CD4-positive, alpha-beta T cell treated with Interleukin-6 for 4 hours (primary cell): ENCODE measurements at places on chromosomes 12 and 14.

DNA sequence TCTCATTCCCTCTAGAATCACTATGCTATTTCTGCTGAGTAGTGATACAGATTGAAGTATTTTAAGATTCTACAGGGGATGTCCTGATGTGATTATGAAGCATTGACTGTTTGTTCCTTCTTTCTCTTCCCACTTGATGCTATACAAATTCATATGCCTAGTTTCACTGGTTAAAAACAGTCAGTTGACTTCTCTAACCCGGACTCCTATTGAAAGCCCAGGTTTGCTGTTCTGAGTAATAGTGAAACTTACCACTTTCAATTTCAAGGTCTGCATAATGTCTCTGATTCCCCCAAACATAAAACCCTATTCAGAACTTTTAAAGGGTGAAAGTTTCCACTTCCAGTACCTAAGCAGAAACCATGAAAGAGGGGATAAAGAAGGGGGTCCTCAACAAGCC lies 117.7 kb upstream of the RPL10L start:
- no peak for DNase-seq

DNA sequence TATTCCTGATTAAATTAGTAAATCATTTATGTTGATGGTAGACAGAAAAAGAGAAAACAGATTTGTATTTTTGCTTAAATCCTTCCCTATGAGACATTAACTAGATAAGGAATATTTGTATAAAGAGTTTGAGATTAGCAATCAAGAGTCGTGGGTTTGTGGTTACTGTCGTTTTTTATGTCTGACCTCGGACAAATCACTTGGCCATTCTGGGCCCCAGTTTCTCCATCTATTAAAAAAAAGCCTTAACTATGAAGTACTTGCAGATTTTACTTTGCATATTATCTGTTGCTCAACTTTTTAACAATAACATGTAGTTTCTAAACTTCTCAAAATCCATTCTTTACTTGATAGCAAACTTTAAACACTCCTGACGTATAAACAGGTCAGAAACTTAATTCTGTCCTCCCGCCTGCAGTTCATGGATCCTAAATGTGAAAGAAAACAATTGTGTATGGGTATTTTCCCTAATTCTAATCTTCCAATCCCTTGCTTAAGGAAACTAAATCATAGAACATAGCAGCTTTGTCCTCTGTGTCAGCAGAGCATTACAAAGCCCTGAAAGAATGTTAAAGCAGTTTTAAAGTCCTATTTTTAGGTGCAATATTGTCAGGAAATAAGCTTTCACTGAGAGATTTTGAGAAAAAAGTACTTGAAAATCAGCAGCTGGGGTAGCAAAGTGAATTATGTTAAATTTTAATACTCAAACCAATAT lies 118.2 kb downstream of the GPR135 start:
- DNase-seq = no peak

GRCh38 chr14:64035143-64035542 lies 182.3 kb downstream of the SYNE2 start:
- DNase-seq = no peak

DNA sequence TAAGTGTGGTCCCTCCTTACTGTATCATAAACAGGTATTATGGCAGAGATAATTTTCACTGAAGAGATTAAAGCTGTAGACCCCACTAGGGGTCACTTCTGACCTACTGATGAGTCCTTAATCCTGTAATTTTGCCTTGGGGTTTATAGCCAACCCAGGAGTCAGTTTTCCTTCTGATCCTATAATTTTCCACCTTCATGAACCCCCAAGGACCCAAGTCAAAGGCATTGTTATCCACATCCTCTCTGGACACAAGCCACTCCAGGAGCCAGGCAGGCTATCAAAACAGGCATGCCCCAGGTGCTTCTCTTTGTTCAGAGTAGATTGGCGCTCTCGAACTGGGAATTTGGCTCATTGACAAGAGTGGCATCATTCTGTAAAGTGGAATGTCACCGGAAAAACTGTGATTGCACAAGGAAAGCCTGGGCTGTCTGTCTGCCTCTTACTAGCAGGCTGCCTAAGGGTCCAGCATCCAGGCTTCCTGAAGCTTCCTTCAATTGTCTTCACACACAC lies 1523.2 kb upstream of the FLRT2 start:
- DNase-seq = no peak

- no peak for DNase-seq
These were observed 409.3 kb downstream of the PRKD1 start for GRCh38 chr14:29518335-29518734.

- no peak for DNase-seq
These were observed 45.4 kb downstream of the TMTC1 start for GRCh38 chr12:29738365-29738764.

DNA sequence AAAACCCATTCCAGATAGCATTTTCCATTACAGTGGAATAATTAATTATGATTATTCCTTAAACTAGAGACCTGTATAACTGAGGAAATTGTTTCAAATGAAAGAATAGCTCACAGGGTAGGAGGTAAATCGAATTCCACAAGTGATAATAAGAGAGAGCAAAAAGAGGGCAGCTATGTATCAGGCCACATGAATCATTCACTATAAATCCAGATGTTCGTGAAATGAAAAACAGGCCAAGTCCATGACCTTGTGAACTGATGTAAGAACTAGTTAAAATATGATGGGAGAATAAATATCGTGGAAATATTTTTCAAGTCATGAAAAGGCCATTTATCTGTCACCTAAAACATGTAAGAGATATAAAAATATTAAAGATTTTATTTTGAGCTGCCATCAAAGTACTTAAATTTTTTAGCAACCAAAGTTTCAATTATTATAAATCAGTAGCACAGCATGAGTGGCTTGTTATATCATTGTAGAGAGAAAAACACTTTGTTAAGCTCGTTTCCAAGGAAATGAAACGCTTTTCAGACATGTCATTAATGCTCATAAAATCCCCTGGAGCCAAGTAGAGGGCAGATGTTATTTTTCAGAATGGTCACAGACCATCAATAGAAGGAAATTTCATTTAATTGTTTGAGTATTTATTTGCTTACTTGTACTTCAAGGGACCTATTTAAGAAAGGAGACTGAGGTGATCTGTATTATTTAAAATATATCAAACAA lies 120.6 kb upstream of the CDKN3 start:
- no peak for DNase-seq

- DNase-seq = no peak
These were observed 220.9 kb downstream of the PHETA1 start for GRCh38 chr12:111148005-111148404.

DNA sequence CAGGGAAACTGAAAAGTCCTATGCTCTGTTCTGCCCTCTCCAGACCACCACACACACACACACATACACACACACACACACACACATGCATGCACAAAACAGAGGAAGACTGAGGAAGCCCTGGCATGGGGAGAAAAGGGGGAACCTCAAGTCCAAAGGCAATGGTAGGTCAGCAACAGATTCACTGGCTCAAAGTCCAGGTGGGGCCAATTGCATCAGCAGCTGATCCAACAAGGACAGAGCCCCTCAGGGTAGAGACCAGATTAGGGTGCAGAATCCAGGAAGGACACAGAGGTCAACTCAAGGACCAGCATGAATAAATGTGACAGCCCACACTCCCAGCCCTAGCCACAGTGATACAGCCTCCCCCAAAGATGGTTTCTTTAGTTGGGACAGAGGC lies 425.0 kb upstream of the SOX5 start:
- DNase-seq = no peak
